ENCODE measurements at places on chromosomes 13 and 19. TPM values are rescaled to one million over a fixed set of nuclear protein-coding genes. Genes with fewer than 3 reads are reported as not detected.
A peak's percentile ranks its signal among the peaks of the same experiment; 100 is the strongest.

GRCh38 chr13:25977216-25977615 is 74.6 kb downstream of the SHISA2 start:
- DNase-seq, result peak; percentile 4

- DNase-seq, result no peak
These were observed 171.7 kb upstream of the KLF12 start for GRCh38 chr13:74305876-74306275.

- DNase-seq, result no peak
These were observed 5.2 kb downstream of the TRAPPC5 start for GRCh38 chr19:7685546-7686445.

- DNase-seq, result no peak
These were observed 16.2 kb downstream of the CARS2 start for GRCh38 chr13:110689711-110690110.

DNA sequence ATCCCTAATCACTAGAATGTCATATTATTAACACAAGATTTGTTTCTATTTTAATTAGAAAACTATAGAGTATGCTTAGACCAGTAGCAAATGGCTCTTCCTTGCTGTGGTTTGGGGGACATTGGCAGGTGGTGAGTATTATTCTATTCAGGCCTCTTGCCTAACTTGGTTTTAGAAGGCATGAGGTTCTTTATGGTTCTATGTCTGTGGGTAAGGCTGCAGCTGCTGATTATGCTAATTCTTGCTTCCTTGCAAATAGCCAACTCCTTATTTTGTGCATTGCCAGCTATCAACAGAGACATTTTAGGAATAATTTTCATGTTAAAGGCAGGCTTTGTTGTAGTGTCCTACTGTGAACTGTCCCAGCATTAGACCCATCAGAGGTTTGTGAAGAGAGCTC is 1344.9 kb downstream of the UQCRFS1 start:
- DNase-seq, result no peak

- DNase-seq, result no peak
These were observed 95.5 kb downstream of the WTIP start for GRCh38 chr19:34577056-34577455.

DNA sequence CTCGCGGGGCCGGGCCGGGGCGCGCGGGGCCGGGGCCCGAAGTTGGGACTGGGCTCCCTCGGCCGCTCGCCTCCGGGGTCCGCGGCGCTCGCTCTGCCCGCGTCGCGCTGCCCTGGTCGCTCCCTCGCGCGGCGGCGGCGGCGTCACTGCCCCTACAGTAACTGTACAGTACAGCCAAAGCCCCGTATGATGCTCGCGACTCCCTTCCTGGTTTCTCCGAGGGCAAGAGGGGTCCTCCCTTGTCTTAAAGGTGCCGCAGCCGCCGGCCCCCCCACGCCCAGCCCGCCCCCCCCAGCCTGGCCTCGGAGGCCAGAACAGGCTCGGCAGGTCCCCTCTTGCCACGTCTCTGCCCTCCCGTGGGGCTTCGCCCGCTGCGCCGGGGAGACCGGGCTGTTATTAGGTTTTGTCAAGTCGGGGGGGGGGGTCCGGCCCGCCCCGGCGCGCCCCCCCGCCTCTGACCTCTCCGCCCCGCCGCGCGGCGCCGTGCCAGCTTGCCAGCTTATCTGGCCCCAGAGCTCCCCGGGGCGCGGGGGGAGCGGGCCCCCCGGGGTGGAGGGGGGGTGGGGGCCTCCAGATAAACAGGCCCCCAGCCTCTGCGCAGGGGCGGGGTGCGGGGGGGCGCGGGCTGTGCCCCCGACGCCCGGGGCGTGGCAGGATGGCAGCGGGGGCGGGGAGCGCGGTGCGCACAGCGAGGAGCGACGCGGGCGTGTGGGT is at the start of gene ZBTB7A:
ZBTB7A (minus strand) TSS at position 218 of the 714 bp plus-strand sequence. CDS start 11,667 bp downstream, outside the sequence.
- peak; percentile 91 for DNase-seq

GRCh38 chr13:98581971-98582702 is 5.2 kb upstream of the STK24 start:
- peak; percentile 21 for DNase-seq

GRCh38 chr19:47651691-47652090 is 42.8 kb downstream of the BICRA start:
- DNase-seq, result no peak

- DNase-seq, result no peak
These were observed 71.6 kb upstream of the UBAC2 start for GRCh38 chr13:99129050-99129449.

DNA sequence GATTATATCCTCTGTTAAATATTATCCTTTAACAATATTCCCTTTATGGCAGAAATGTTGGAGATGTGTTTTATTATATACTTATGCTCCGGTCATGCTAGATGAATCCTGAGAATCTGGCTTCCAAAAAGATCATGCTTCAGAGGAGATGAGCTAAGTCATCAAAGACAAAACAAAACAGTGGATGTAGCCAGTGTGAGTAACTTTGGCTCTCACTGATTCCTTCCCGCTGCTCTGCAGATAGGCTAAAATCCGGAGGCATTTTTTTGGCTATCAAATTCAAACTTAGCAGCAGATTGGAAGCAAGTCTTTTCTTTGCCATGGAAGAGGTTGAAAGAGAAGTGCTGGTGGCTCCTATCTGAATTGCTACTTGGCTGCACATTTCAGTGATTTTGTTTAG is 295.9 kb downstream of the GPC6 start:
- DNase-seq, result no peak

- no peak for DNase-seq
These were observed 18.0 kb downstream of the ZNF574 start for GRCh38 chr19:42093926-42094325.

DNA sequence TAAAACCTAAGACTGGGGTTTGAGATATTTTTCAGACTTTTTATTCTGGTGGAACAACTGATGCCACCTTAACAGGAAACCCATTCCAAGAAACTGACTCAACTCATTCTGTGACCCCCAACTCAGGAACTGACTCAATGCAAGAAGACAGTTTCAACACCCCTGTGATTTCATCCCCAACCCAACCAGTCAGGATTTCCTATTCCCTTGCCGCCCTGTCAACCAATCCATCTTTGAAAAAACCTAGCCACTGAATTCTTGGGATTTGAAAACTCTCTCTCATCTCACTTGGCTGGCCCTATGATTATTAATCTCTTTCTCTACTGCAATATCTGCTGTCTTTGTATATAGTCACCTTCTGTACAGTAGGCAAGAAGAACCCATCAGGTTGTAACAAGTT is 1211.9 kb upstream of the ATXN8OS start:
- no peak for DNase-seq

- DNase-seq, result no peak
These were observed 11.9 kb upstream of the SLC10A2 start for GRCh38 chr13:103078158-103078557.

DNA sequence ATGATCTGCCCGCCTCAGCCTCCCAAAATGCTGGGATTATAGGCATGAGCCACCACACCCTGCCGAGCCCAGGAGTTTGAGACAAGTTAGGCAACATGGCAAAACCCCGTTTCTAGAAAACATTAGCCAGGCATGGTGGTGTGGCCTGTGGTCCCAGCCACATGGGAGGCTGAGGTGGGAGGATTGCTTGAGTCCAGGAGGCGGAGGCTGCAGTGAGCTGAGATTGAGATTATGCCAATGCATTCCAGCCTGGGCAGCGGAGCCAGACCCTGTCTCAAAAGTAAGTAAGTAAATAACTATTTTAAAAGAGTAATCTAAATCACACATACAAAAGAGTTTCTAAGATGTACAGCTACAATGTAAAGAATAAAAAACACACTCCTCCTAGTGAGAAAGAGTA is 41.9 kb downstream of the SKA3 start:
- DNase-seq, result no peak

DNA sequence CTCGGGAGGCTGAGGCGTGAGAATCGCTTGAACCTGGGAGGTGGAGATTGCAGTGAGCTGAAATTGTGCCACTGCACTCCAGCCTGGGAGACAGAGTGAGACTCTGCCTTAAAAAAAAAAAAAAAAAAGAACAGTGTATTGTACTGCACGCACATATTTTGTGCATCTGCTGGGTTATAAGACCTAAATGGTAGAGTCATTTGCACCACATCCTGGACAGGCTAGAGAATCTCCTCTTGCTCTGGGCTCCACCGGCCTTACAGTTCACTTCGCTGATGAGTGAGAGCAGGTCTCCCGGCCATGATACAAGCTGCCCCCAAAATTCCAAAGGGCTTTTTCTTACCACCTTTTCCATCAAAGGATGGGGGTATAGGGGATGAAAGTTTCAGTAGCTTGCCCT is 7.2 kb upstream of the SAE1 start:
- DNase-seq, result no peak

GRCh38 chr19:54905803-54906511 is at the start of gene NCR1:
NCR1 (plus strand) TSS chr19:54906148; CDS start chr19:54906188, 40 bp downstream.
- DNase-seq, result peak; percentile 42

- DNase-seq, result peak; percentile 73
These were observed 10.9 kb downstream of the GNA15 start for GRCh38 chr19:3146677-3147100.

- no peak for DNase-seq
These were observed 95.3 kb upstream of the MLNR start for GRCh38 chr13:49124693-49125304.

DNA sequence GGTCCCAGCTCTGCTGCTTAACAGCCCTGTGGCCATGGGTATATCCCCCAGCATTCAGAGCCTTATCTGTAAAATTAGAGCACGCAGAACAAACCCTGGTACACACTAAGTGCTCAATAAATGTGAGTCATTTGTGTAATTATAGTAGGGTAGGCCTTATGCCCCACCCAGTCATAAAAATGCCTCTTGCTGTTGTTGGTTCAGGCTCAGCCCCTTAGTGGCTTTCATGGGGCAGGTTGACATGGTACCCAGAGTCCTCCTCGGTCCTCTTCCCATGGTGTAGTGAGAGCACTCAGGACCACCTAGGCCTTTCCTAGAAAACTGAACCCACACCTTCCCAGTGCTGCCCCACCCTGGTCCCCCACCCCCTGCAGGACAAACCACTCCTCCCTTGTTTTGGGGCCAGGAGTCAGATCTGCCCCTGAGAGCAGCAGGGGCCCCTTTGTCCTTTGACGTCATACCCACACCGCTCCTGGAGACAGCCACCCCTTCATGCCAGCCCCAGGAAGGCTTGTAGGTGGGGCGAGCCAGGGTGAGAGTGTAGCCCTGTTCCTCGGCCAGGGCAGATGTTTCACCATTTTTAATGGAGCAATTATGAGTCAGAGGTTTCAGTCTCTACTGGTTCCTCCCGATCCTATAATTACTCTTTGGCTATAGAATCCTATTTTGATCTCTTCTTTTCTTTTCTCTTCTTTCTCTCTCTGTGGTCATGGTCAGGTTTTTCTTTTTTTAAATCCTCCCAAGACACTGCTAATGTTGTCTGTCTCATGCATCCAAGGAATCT is 36.8 kb downstream of the ACTN4 start:
- peak; percentile 66 for DNase-seq

GRCh38 chr19:6576869-6577475 is 14.0 kb downstream of the CD70 start:
- no peak for DNase-seq

- peak; percentile 47 for DNase-seq
These were observed 14.7 kb upstream of the EVI5L start for GRCh38 chr19:7815325-7815724.

DNA sequence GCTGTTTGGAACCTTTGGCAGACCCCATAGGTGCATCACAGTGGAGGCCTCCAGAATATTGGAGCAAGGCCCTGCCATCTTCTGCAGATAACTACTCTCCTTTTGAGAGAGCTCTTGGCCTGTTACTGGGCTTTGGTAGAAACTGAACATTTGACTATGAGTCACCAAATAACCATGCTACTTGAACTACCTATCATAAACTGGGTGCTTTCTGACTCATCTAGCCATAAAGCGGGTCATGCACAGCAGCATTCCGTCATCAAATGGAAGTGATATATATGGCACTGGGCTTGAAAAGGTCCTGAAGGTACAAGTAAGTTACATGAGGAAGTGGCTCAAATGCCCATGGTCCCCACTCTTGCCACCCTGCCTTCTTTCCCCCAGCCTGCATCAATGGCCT is 782.5 kb upstream of the SLITRK6 start:
- no peak for DNase-seq

GRCh38 chr19:40594657-40595091 is 6.5 kb upstream of the LTBP4 start:
- no peak for DNase-seq

DNA sequence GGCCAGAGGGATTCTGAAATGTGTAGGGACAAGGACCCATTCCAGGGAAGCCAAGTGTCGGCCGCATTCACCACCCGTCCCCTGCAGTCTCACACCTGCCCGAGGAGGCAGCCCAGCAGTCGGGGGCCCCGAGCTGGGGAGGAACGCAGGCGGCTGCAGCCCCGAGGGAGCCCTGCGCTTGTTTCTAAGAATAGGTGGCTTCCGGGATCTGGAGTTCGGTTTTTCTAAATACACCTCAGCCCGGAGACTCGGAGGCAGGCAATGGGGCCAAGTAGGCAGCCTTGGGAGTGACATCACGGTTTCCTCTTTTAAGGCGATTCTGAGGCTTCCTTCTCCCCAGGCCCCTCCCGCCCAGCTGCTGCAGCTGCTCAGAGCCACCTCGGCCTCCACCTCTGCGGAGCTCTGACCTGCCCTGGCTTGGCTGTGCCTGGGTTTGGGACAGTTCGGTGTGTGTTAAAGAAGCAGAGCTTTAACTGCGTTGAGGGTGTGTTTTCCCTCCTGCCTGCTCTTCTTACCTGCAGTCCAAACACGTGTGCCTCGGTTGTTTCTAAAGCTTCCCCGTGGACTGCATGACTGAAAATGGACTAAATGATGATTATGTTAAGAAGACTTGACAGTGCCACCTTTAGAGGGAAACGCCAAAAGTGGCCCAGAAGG is 80.5 kb downstream of the COL4A2 start:
- peak; percentile 25 for DNase-seq

GRCh38 chr13:112981451-112981850 is 12.4 kb downstream of the MCF2L start:
- DNase-seq, result no peak

Gene RHPN2
- total RNA-seq, result 5.3 TPM

Gene EFNA2
- not detected for total RNA-seq

Gene MIA
- not detected for total RNA-seq

Gene IGFL3
- total RNA-seq, result not detected

Gene CACNA1A
- 0.29 TPM for total RNA-seq

Gene FGF22
- total RNA-seq, result 0.16 TPM

Gene FCGBP
- 4.8 TPM for total RNA-seq

Gene USE1
- 26.5 TPM for total RNA-seq

Gene VSTM2B
- not detected for total RNA-seq

Gene EPSTI1
- 8.4 TPM for total RNA-seq

Gene CYP2A7
- not detected for total RNA-seq

Gene AP1M1
- total RNA-seq, result 99.0 TPM

Gene CBY2
- not detected for total RNA-seq

Gene CGB8
- not detected for total RNA-seq

Gene ZNF181
- total RNA-seq, result 5.1 TPM

Gene ACP5
- total RNA-seq, result 6.2 TPM

Gene GPR108
- 64.8 TPM for total RNA-seq

Gene LCP1
- 1,014 TPM for total RNA-seq

Gene SLC27A1
- total RNA-seq, result 3.5 TPM

Gene OR7D2
- not detected for total RNA-seq

Gene RASAL3
- total RNA-seq, result 85.8 TPM
